NCI-H774 (cell line): ENCODE measurements at places on chromosomes 5 and 9.

- no peak for DNase-seq
Measured at GRCh38 chr5:14945450-14945849, 73.9 kb upstream of the ANKH start.

GRCh38 chr9:131867611-131868192 lies 127.8 kb upstream of the RAPGEF1 start:
- no peak for DNase-seq

DNA sequence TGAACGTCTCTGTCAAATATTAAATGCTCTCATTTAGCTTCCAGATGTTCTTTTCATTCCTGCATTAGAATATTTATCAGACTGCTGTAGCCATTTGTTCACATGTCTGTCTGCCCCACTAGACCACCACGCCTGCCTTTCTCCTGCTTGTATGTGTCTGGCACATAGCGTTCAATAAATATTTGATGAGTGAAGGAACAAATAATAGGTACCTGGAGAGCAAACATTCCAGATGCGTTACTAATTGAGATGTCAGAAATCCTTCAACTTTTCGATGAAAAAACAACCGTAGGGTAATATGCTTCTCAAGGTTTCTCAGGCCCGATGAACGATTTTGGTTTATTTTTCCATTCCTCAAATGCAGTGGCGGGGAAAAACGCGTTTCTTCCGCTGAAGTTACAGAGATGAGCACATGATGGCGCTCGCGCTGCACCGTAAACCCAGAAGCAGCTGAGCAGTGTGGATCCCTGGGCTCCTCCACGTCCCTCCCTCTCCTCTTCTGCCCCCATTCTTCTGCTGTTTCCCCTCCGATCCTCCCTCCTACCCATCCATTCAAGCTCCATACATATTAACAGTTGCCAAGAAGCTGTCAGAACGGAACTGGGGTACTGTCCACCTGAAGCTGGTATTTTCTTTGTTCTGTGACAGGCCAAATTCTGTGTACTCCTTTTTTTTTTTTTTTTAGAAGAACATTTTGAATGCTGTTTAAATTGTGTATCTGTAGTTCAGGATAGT lies 245.4 kb downstream of the MPDZ start:
- DNase-seq = peak; percentile 81

DNA sequence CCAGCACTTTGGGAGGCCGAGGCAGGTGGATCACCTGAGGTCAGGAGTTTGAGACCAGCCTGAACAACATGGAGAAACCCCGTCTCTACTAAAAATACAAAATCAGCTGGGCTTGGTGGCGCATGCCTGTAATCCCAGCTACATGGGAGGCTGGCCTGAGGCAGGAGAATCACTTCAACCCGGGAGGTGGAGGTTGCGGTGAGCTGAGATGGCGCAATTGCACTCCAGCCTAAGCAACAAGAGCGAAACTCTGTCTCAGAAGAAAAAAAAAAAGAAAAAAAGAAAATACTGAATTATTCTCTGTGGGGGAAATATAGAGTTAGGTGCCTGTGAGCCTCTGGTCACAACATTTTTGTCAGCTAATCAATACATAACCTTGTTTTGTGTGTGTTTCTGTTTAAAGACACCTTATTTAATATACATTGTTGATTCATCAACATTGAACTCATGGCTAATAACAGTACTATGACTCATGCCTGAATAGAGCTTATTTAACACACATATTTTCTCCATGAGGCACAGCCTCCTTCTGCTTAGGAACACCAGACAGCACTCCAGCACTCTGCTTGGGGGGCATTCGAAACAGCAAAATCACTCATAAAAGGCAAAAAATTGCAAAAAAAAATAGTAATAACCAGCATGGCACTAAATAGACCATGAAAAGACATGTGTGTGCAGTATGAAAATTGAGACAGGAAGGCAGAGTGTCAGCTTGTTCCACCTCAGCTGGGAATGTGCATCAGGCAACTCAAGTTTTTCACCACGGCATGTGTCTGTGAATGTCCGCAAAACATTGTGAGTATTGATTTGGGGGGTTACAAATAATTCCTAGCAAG lies at the start of gene IL31RA:
Gene IL31RA (plus strand): TSS at position 519 of the 836 bp plus-strand sequence. CDS start 214 bp downstream, at position 733.
- no peak for DNase-seq

- DNase-seq = no peak
Measured at GRCh38 chr9:109317311-109317978, 3.4 kb downstream of the EPB41L4B start.

- DNase-seq = no peak
Measured at GRCh38 chr5:14598225-14598624, 16.6 kb downstream of the OTULINL start.

DNA sequence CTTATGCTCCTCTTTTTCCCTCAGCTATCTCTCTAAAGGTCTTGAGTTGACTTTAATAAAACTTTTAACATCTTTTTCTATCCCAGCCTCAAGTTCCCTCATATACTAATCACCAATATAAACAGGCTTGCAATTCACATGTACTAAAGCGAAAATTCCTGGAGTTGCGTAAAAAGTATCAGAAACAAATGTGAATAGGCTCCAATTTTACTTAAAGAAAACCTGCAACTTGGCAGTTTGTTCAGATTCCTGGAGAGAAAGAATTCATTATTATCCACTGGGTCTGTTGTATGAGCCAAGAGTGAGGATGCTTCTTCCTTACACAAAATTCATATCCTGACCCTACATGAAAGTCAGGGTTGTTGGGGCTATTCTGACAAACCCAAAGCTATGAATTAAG lies 384.2 kb downstream of the DTWD2 start:
- DNase-seq = no peak

GRCh38 chr5:156675395-156675794 lies 174.7 kb upstream of the PPP1R2B start:
- no peak for DNase-seq

DNA sequence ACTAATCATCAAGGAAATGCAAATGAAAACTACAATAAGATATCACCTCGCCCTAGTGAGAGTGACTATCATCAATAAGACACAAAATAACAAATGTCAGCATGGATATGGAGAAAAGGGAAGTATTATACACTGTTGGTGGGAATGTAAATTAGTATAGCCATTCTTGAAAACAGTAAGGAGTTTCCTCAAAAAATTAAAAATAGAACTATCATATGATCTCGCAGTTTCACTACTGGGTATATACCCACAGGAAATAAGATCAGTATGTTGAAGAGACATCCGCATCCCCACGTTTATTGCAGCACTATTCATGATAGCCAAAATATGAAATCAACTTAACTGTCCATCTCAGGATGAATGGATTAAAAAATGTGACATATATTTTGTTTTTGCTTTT lies 31.6 kb upstream of the STK32A start:
- no peak for DNase-seq

DNA sequence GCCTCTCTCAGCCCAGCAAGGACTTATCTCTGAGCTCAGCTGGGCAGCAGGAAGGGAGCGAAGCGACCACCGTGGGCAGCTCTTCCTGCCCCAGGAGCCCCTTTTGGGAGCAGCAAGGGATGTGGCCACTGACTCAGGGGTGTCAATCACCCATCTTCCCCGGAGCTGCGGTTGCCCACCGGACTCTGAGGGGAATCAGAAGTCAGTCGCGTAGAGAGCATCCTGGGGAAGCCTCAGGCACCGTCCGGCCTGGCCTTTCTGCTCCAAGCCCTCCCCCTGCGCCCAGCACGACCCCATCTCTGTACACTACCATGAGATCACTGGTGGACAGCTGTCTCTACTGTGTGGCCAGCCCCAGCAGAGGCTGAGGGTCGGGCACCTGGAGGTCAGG lies 24.6 kb downstream of the GFI1B start:
- no peak for DNase-seq

DNA sequence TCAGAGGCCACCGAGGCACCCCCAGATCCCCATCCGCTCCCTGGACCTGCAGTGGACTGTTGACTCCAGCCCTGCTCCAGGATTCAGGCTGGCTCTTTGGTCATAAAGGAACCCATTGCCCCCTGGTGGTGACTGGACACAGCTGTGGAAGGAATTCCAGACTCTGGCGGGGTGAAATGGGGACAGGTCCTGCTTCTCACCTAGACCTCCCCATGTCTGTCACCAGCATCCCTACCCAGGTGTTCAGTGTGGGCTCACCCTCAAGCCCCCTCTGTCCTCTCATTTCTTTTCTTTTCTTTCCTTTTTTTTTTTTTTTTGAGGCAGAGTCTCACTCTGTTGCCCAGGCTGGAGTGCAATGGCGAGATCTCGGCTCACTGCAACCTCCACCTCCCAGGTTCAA lies 25.5 kb upstream of the STXBP1 start:
- peak; percentile 81 for DNase-seq

- no peak for DNase-seq
Measured at GRCh38 chr5:19619571-19619970, 368.4 kb downstream of the CDH18 start.

DNA sequence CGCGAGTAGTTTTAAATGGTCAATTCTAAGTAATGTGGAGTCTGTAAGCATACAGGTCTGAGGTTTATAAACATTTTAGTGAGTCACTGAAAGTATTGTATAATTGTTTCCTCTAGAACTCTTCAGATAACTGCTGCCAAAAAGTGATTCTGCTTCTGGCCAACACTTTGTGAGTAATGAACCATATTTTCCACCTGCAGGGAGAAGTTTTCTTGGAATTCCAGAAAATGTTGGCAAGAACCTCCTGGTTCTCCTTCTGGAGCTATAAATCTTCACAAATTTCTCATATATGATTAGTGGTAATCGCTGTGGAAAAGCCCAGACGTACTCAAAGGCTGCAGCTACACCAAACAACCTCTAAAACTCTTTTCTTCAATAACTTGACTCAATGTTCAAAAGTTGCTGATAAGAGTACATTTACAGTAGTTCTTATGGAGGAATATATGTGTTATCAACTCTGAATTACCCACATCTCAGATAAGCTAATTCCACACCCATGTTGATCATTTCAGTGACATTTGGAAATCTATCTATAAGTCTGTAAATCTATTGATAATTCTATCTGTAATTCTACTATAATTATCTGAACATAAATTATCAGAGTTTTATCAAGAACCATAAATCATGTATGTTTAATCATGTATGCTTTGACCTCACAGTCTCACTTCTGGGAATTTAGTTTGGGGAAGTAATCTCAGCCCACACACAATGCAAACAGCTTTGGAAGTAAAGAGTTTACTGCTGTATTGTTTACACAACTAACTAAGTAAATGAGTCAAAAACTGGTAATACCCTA lies 74.1 kb downstream of the FNBP1 start:
- DNase-seq = no peak

DNA sequence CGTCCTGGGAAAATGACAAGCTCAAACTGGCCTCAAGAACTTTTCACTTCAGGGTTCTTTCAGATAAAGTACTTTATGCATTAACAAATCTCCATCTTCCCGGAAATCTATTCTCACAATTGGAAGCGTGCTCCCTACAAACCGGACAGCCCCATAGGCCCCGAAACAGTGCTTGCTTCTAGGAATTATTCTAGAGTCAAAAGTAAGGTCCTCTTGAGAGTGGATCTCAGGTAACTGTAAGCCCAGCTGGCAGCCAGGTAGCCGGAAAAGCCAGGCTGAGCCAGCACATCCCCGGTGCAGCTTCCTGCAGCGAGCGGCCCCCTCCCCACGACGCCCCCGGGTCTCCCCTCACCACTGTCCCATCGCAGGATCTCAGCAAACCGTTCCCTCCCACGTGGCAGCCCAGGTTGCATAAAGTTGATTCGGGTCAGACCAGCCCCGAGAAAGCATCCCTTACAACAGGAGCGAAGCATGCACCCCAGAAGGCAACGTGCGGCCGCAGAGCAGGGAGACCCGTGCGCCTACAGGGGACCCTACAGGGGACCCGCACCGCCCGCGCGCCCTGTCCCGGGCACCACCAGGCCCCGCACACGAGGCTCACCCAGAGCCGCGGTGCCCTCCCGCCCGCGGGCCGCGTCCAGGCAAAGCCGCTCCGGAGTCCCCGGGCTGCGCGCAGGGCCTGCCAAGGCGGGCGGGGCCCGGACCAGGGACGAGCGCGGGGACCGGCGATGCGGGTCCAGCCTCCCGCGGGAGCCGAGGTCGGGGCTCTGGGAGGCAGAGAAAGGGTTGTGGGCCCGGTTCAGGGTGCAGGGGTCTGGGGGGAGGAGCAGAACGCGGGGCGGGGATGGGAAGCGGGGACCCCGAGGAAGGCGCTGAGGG lies 920 bp downstream of the LPCAT1 start:
- no peak for DNase-seq

GRCh38 chr5:176730815-176731475 lies 79.4 kb upstream of the UNC5A start:
- DNase-seq = no peak

DNA sequence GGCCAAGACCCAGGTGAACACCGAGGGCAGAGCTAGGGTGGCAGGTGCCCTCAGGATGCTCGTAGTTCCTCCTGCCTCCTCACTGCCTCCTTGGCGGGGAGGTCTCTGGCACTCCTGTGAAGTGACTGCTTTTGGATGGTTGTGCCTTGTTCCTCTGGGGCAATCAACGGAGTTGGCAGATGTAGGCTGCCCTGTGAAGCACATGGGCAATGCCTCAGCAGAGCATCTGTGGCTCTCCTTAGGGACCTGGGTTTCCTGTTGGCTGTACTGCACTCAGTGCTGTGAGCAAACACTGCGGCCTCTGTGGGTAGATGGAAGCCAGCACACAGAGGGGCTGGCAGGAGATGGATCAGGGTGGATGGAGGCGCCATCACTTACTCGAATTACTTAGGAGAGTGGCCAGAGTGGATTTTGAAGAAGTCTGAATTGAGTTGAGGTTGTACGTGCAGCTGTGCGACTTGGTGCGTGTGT lies 71.4 kb upstream of the COL5A1 start:
- DNase-seq = no peak
